ENCODE measurements at places on chromosomes 11 and 22.

DNA sequence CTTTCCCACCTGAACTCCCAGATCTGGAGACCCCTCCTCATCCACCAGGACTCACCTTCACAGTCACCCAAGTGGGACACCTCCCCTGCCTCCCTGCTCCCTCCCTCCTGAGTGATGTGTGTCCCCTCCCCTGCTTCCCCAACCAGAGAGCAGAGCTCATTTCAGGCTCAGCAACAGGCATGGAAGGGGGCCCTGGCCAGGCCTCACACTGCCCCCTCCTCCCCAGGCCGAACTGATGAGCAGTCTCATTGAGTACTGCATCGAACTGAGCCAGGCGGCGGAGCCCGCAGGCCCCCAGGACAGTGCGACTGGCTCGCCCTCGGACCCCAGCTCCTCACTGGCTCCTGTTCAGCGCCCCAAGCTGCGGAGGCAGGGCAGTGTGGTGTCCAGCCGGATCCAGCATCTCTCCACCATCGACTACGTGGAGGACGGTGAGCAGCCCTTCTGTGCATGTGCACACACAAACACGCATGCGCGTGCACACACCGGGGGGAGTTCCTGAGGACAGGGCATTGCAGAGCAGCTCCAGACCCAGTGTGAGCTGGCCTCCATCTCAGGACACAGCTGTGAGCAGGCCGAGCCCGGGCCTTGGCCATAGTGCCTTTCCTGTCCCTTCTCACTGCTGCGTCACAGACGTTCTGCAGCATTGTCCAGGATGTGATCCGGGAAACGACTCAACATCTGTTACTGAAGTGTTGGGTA lies 17.8 kb upstream of the NEAT1 start:
- no peak for DNase-seq

DNA sequence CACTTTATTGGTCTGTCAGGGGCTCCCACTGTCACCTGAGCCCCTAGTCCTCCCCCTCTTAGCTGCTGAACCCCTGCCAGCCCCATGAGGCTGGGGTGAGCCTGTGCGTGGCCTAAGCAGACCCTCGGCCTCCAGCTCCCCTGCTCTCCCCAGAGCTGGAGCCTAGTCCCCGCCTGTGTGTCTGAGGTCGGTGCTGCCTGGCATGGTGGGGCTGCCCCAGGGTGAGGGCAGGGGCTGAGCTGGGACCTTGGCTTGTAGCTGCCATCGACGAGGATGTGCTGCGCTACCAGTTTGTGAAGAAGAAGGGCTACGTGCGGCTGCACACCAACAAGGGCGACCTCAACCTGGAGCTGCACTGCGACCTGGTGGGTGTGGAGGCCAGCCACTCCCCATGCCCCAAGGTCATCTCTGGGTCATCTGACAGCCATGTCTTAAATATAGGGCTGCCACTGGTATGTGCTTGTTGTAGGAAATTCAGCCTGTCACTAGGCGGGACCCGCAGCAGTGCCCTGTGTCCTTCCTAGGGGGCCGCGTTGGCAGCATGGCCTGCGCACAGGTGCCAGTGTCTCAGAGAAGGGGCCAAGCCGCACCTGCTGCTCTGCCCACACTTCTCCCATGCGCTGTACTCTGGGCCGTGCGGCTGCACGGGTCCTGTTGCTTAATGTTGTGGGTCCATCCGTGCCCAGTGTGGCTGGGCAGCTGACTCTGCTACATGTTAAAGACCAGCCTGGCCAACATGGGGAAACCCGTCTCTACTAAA lies 21.0 kb downstream of the PPIL2 start:
- no peak for DNase-seq

- DNase-seq, result no peak
These were observed 645.6 kb upstream of the LUZP2 start for GRCh38 chr11:23851216-23851615.

DNA sequence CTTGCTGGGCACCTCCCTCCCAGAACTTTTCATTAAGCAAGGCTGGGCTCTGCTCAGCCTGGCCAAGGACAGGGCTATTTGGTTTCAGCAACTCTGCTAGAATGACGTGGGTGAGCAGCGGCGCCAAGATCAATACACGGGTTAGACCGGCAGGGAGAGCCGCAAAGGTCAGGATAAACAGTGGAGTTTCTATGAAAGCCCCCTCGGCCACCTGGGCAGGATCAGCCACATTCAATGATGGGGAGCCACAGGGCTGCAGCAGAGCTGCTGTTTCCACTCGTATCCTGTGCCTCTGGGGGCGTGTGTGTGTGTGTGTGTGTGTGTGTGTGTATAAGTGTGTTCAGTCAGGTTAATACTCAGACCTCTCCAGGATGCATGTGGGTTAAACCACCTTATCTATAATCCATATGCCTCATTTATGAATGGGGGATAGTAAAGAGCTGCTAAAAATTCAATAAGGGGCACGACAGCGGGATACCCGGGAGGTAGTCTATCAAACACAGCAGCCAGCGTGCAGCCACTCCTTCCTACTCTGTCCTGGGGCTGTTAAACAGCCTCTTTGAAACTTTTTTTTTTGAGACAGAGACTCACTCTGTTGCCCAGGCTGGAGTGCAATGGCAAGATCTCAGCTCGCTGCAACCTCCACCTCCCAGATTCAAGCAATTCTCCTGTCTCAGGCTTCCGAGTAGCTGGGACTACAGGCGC lies 34.8 kb downstream of the MYH9 start:
- DNase-seq, result no peak

DNA sequence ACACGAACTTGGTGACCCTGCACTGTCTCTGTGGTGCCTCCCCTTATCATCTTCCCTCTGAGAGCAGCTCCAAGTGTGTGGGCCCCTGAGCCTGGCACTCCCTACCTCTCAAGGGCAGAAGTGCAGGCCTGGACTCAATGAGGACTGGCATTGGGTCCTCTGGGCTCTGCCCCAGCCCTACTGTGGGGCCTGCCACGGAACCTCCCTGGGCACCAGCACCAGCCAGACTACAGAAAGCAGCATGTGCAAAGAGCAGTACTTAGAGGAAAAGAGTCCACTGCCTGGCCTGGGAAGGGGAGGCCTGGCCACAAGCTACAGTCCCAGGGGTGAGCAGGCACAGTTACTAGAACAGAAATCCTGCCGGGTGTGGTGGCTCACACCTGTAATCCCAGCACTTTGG lies 222.5 kb downstream of the DSCAML1 start:
- no peak for DNase-seq

DNA sequence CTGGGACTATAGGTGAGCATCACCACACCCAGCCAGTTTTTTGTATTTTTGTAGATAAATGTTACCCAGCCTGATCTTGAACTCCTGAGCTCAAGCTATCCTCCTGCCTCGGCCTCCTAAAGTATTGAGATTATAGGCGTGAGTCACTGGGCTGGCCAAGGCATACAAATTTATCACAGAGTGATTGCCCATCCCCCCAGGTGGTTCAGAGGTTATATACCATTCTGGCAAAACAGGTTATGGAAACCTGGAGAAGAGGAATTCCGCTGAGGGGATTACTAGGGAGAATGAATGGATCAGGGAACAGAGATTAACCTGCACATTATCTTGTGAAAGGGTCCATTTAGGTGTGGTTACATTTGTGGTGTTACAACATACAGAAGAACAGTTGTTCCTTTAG lies 8.1 kb downstream of the ATG13 start:
- DNase-seq, result no peak

Data from C1 segment of cervical spinal cord (tissue), 14 donors.